ENCODE measurements at places on chromosomes 7 and 10.

DNA sequence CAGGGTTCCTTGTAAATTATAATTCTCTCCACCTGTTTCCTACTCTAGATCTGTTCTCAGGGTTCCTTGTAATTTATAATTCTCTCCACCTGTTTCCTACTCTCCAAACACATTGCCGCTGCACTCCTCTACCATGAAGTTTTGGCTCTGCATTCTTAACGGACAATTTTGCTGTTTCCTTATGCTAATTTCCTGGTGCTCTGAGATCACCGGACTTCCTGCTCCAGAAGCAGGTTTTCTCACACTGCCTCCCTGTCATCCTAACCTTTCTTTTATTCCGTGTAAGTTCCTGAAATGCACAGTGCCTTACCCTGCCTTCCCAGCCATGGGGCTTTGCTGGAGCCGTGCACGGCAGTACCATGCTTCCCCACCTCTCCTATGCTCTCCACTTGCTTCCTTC is 256.8 kb downstream of the PLXNA4 start:
- H3K4me1 ChIP-seq: no peaks in the 10 kb centered on the region
- no peaks in the 10 kb centered on the region for H3K36me3 ChIP-seq
- no peak overlapping the region for H3K27ac ChIP-seq
- no peak for DNase-seq

- no peaks in the 10 kb centered on the region for H3K36me3 ChIP-seq
- H3K27ac ChIP-seq: no peak overlapping the region
- H3K4me3 ChIP-seq: no peak overlapping the region
- H3K4me1 ChIP-seq: no peaks in the 10 kb centered on the region
Observed at GRCh38 chr7:44398511-44398911, 73.1 kb upstream of the CAMK2B start.

GRCh38 chr7:68862736-68863135 is 735.5 kb upstream of the AUTS2 start:
- no peaks in the 10 kb centered on the region for H3K4me1 ChIP-seq
- no peaks in the 10 kb centered on the region for H3K36me3 ChIP-seq
- no peak overlapping the region for H3K27ac ChIP-seq
- H3K27me3 ChIP-seq: no peaks in the 10 kb centered on the region
- no peak overlapping the region for H3K4me3 ChIP-seq

- no peaks in the 10 kb centered on the region for H3K27me3 ChIP-seq
- H3K4me3 ChIP-seq: no peak overlapping the region
- peak; percentile 52 for DNase-seq
Observed at GRCh38 chr7:29142021-29142727, 4.2 kb downstream of the CPVL start.

DNA sequence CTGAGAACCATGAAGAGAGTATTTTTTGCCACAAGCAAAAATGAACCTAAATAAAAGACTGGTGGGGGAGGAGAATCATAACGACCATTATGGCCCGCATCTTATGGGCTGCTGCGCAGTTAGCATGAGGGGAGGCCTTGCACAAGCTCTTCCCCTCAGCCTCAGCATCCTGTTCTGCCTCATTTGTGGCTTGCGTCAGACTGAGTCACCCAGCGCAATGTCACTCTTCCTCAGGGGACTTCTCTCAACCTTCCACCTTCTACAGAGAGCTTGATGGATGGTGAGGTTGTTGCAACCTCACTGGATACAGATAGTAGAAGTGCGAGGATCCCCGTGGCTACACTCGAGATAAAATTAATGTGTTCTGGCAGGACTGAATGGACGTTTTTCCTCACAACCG is 16.8 kb upstream of the GPR15LG start:
- H3K36me3 ChIP-seq: peaks cover 8% of the 10 kb centered on the region
- H3K4me1 ChIP-seq: no peaks in the 10 kb centered on the region
- H3K27me3 ChIP-seq: no peaks in the 10 kb centered on the region
- no peak overlapping the region for H3K4me3 ChIP-seq
- no peak overlapping the region for H3K27ac ChIP-seq
- no peak for DNase-seq

Data from small intestine (tissue), 16 donors.